KBM-7 (cell line): ENCODE measurements at places on chromosomes 4 and X.

DNA sequence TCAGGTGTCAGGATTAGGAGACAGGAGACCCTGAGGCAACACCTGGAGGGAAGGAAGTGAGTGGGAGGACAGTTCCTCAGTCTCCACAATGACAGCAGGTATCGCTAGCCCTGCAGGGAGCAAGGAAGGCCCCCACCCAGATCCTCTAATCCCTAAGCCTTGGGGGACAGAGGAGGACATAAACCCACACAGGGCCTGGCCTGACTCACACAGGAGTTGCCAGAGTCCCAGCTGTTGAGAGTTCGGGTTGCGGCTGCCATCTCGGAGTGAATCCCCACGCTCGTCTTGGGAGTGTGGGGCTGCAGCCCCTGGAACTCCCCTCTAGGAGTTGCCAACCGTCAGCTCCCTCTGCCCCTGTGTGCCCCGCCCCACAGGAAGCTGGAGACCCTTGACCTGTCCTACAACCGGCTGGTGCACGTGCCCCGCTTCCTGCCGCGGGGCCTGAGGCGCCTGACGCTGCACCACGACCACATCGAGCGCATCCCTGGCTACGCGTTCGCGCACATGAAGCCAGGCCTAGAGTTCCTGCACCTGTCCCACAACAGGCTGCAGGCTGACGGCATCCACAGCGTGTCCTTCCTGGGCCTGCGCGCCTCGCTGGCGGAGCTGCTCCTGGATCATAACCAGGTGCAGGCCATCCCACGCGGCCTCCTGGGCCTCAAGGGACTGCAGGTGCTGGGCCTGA, 9.2 kb upstream of the BGN start:
- DNase-seq, result no peak

GRCh38 chr4:126748736-126749135, 884.0 kb upstream of the INTU start:
- DNase-seq, result no peak

- no peak for DNase-seq
Observed at GRCh38 chr4:111466811-111467604, 678.2 kb upstream of the FAM241A start.

- no peak for DNase-seq
Observed at GRCh38 chr4:172706000-172706399, 462.6 kb upstream of the GALNT7 start.

- peak; percentile 14 for DNase-seq
Observed at GRCh38 chr4:150328496-150328895, 250.3 kb downstream of the DCLK2 start.

GRCh38 chr4:103092245-103092644, 7.4 kb downstream of the BDH2 start:
- DNase-seq, result no peak

DNA sequence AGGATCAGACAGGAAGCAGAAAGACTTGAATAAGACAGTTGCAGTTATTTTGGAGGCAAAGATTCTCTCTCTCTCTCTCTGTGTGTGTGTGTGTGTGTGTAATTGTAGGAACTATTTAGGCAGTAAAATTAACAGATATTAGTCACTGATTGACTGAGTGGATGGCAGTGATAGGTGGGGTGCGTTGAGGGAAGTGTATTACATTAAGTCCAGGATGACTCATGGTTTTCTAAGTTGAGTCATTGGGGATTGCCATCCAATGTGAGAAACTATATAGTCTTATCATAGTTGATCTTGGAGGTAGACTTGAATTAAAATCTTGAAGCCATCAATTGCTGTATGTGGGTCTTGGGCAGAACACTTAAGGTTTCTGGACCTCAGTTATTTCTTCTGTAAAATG, 75.4 kb downstream of the AR start:
- DNase-seq, result no peak

DNA sequence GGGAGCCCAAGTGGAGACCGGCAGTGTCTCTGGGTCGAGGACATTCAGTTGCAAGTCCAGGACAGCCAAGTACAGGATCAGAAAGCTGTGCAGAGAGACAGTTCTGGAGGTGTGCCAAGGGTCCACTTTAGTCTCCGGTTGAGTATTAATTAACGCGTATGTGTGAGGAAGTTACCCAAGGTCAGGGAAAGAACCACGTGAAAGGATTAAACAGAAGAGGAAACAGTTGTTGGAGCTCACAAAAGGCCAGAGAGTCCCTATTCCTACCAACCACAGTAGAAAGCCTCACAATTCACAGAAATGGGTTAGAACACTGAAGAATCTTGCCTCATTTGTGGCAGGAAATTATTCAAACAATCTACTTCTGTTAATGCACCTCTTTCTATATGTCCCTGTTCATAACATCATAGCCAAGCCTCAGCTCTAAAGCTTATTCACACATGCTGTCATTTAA, 17.9 kb upstream of the NSUN7 start:
- peak; percentile 89 for DNase-seq

DNA sequence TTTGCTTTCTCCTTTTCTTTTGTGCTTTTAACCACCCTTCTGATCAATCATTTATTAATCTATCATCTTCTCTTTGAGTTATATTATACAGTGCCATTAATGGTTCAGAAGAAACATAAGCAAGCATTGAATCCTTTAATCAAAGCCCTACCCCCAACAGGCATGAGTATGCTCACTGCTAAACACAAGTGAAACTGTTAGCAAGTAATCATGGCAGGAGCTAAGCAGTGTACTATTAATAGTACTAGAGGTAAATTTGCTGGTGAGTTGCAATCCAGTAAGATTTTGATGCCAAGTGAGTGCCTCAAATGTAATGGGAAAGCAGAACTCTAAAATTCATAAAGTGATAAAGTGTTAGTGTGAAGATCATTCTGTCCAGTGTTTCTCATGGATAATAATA, 57.2 kb downstream of the FNIP2 start:
- no peak for DNase-seq

- no peak for DNase-seq
Observed at GRCh38 chr4:124682384-124682783, 30.1 kb downstream of the ANKRD50 start.

DNA sequence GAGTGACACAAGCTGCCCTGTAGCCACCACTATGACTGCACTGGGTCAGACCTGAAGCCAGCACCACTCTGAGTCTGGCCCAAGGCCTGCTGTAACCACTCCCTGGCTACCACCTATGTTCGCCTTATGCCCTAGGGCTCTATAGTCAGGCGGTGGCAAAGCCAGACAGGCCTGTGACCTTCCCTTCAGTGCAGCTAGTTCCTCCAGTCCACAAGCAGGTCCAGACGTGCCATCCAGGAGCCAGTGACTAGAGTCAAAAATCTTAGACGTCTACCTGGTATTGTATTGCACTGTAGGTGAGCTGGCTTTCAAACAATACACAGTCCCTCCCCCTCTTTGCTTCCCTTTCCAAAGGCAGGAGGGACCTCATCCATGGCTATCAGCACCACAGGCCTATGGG, 54.0 kb upstream of the RNF128 start:
- no peak for DNase-seq

DNA sequence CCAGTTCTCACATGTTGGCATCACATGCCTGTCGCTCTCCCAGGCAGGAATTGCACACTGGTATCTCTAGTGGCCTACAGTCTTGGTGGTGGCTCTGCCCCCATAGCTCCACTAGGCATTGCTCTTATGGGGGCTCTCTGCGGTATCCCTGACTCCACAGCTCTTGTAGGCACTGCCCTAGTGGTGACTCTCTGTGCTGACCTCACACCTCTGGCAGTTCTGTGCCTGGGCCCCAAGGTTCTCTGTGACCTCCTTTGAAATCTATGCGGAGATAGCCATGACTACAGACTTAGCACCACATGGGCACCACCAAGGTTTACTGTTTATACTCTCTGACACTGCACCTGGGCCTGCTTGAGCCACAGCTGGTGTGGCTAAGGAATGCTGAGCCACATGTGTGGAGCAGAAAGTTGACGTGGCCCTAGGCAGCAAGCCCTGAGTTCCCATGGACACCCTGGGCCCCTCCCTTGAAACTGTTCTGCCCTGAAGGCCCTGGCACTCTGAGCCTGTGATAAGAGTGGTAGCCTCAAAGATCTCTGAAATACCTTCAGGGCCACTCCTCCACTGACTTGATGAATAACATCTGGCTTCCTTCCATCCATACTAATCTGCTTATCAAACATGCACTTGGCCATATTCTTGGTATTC, 8.0 kb downstream of the SLC9B1 start:
- DNase-seq, result no peak

DNA sequence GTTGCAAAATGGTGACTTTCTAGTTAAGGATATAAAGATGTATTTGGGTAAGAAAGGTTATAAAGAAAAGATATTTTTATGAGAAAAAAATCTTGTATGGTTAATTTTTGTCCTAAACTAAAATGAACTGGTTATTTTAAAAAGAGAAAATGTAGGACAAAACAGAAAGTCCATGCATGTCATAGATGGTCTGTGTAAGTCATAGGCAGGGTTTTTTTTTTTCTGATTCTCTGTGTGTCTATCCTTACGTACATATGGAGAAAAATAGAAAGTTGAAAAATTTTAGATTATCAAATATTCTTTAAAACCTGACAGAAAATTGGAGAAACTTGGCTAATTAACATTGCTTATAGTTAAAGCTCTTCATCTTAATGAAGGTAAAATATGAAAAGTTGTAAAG, 493.4 kb downstream of the IQCM start:
- DNase-seq, result peak; percentile 14
